ENCODE measurements at places on chromosomes 12 and 14.
A peak's percentile ranks its signal among the peaks of the same experiment; 100 is the strongest.

- peak; percentile 24 for DNase-seq
These were observed 452.5 kb downstream of the FUT8 start for GRCh38 chr14:65864984-65865383.

DNA sequence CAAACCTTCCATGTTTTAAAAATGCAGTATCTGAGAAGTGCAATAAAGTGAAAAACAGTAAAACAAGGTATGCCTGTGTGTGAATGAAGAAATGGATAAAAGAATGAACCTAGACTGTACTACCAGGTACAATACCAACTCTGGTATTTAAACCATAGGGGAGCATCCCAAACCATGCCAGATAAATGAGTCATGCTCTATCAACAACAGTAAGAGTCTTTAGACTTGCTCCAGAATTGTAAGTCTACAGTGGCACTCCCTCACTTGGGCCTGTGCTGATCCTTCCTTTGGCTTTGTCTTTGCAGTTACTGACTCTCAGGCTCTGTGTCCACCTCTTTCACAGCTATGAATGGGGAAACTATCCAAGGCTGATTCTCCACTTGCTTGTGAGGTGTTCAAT is 38.1 kb downstream of the BBS10 start:
- no peak for DNase-seq

GRCh38 chr14:91396959-91397815 is 20.4 kb downstream of the CCDC88C start:
- DNase-seq = no peak

GRCh38 chr14:78848234-78848820 is 678.2 kb downstream of the NRXN3 start:
- peak; percentile 57 for DNase-seq

DNA sequence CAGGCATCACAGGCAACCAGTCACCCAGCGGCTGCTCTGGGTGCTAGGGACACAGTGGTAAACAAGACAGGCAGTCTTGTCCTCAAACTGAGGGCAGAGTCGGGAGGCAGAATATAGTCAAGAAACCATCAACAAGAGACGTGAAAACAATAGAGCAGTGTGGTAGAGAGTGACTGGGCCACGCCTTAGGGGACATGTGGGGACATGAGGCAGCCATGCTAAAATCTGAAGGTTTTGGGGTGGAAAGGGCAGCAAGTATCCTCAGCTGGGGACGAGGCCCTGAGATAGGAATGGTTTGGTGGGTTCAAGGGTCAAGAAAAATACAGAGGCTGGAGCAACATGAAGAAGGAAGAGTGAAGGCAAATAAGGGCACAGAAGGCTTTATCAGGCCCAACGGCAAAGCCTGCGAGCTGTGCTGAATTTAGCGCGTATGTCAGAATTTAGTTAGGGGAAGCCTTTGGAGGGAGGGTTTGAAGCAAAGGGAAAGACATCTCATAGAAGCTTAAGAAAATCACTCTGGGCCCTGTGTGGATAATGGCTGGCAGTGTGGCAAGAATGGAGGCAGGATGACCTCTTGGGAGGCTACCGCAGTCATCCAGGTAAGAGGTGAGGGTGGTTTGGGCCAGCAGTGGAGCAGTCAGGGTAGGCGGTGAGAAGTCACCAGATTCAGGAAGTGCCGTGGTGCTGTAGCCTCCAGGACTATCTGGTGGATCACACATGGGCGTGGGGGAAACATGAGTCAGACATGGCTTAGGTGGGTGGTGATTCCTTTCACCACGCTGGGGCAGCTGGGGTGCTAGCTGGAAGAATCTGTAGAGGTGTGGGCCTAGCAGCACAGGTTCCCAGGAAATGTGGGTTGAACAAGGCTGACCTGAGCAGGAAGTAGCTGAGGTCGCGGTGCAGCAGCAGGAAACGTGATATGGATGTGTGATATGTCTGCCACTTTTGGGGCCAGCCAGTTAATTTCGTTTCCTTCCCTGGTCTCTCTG is 3.0 kb downstream of the EVL start:
- DNase-seq = no peak

DNA sequence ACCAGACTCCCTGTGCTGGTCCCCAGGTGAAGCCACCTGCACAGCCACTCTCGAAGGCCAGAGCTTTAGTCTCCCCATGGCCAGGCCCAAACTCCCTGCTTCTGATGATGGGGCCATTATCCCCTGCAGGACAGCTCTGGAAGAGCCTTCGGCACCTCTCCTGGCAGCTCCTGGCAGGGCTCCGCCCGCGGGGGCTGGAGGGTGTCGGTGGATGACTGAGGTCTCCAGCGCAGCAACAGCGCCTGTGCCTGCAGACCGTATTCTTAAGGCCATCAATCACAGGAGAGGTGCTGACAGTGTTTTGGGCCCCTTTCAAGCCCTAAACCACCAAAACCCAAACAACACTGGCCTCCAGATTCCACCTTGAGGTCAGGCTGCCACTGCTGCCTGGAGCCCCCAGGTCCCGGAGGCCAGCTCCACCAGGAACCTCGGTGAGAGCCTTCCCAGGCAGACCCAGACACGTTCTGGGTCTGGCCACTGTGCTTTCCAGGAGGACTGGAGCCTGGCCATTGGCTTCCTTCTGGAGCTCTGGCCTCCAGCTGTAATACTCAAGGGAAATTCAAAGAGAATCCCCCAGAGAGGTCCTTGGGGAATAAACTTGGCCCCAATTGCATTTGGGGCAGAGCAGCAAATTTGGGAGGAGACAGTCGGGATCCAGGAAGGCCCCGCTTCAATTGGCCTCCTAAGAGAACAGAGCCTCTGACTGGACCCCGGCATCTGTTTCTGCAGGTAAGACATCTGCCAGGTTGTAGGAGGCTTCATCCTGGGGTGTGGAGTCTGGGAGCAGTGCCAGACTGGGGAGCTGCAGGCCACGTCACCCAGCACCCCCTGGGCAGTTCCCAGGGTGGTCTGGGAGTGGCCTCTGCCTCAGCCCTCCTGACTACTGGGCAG is 210.6 kb upstream of the RTL1 start:
- no peak for DNase-seq

DNA sequence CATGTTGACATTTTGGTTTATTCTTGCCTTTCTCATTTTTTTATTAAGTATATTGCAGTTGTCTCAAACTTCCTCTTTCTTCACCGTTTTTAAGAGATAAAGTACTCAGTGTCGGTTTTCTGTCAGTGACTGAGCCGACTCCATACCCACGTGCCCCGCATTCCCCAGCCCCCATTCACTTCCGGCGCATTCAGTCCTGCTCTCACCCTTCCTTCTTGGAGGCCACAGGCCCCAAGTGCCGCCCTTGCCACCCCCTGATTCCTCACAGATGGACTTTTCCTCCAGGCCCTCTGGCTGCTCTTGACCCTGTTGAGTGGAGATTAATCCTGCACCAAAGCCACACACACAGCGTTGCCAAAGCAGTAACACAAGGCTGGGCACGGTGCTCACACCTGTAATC is 19.1 kb upstream of the DNAH10 start:
- no peak for DNase-seq

- no peak for DNase-seq
These were observed 616.5 kb downstream of the TRHDE start for GRCh38 chr12:72888693-72889092.

- DNase-seq = peak; percentile 69
These were observed at the start of gene ZDHHC22 for GRCh38 chr14:77141214-77142004. Gene ZDHHC22, minus strand, starts transcription at chr14:77141791. Its CDS starts 2,053 bp downstream, at chr14:77139738.

- DNase-seq = no peak
These were observed 9.6 kb downstream of the CNOT2 start for GRCh38 chr12:70252832-70253231.

DNA sequence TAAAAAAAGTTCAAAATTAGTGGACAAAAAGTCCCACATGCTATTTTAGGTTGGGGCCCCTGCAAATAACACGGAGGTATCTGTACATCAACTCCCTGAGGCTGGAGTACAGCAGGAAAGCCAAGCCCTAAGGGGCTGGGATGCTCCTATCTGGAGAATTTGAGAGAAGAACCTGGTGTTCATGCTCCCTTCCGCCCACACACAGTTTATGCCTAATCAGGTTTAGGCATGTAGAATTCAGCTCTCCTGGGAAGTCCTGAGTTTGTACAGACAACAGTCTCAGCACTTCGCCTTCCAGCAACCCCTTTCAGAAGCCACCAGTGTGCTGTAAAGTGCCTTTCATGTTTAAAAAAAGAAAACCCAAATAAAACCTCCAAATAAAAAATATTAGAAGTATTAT is 237.3 kb upstream of the GRIP1 start:
- no peak for DNase-seq

All from T47D (cell line).